Mucosa of descending colon (tissue), 3 donors: ENCODE measurements at places on chromosomes 5 and 9. TPM values are rescaled to one million over a fixed set of nuclear protein-coding genes. Genes with fewer than 3 reads are reported as not detected.

DNA sequence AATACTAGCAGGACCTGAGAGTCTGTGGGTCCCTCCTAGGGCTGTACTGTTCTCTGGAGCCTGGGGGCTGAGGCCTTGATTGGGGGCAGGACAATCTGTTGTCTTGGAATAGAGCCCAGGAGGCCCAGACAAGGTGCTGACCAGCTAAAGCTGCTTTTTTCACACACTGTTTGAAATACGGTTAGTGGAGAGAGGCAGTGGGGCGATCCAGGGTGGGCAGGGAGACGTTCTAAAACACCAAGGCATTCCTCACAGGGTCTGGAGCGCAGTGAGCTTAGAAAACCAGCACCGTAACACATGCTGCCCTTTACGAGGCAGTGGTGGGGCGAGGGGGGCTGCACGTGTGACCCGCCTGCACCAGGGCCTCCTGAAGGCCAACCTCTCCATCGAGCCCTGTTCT lies 55.1 kb downstream of the EHMT1 start:
- DNase-seq, result no peak

- DNase-seq, result peak; percentile 76
Measured at GRCh38 chr5:181190711-181191525, 14.1 kb downstream of the TRIM7 start.

GRCh38 chr5:73644385-73644963 lies 18.5 kb downstream of the ARHGEF28 start:
- DNase-seq, result no peak

DNA sequence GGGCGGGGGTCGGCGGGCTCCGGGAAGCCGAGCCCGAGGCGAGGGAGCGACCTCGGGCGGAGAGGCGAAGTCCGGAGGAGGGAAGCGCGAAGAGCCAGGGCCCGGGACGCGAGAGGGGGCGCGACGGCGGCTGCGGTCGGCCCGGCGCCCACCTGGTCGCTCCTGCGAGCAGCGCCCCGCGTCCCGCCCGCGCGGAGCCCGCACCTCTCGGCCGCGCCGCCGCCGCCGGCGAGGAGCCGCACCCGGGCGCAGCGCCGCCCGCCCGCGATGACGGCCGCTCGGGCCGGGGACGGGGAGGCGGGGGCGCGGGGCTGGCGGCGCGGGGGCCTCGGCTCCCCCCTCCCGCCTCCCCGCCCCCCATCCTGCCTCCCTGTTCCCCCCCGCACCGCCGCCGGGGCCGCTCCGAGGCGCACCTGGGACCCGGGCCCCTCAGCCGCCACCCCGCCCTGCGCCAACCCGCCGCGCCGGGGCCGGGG lies 2.6 kb downstream of the NR5A1 start:
- no peak for DNase-seq

GRCh38 chr9:91063471-91063870 lies 261.9 kb downstream of the SYK start:
- DNase-seq, result no peak

DNA sequence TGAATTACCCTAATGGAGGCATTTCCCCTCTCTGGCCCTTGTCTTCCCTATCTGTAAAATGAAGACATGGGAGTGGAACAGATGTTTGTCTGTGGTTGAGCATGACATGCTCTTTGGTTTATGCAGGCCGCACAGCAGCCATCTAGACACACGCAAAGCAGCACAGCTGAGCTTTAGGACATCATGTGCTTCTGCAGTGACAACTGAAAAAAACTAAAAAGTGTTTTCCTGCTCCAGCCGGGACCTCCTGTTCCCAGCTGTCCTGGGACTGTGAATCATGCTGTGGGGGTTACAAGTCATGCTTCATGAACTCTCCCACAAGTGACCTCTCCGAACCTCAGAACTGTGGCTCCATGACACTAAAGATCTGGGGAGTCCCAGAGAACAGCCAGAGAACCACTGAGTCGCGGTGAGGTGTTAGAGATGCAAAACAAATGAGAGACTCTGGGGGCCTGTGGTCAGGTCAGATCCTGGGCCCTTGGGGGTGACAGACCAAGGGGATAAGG lies 1.7 kb downstream of the SMIM3 start:
- peak; percentile 42 for DNase-seq

The ANKRD55 gene
- not detected for total RNA-seq
